ENCODE measurements at places on chromosomes 11 and 22.

GRCh38 chr11:65860278-65861164, at the start of gene MUS81:
MUS81 (plus strand) TSS chr11:65860433; CDS start chr11:65860754, 321 bp downstream.
- DNase-seq, result peak; percentile 99

DNA sequence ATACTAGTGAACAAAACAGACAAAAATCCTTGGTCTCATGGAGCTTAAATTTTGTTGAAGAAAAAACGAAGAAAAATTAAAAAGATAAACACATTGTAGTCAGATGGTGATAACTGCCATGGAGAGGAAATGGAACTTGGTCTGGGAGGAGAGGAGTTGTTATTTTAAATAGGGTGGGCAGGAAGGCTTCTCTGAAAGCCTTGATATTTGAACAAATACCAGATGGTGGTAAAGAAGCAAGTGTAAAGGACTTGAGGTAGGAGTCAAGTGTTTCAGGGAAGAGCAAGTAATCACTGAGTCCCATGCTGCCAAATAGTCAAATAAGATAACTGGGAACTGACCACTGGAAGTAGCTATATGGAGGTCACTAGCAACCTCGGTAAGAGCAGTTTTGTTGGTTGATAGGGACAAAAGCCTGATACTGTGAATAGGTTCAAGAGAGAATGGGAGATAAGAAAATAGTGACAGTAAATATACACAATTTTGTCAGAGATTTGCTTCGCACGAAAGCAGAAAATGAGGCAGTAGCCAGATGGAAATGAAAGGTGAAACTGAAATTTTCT, 55.1 kb downstream of the SESN3 start:
- no peak for DNase-seq

DNA sequence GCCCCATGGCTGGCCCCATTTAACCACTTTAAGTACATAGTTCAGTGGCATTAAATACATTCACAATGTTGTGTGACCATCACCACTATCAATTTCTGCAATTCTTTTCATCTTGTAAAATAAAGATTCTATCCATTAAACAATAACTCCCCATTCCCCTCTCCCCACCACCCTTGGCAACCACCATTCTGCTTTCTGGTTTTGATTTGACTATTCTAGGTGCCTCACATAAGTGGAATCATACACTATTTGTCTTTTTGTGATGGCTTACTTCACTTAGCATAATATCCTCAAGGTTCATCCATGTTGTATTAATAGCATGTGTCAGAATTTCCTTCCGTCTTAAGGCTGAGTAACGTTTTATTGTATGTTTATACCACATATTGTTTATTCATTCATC, 7.0 kb downstream of the MYO7A start:
- DNase-seq, result no peak

- DNase-seq, result no peak
Measured at GRCh38 chr11:13679768-13680167, 11.3 kb downstream of the FAR1 start.

DNA sequence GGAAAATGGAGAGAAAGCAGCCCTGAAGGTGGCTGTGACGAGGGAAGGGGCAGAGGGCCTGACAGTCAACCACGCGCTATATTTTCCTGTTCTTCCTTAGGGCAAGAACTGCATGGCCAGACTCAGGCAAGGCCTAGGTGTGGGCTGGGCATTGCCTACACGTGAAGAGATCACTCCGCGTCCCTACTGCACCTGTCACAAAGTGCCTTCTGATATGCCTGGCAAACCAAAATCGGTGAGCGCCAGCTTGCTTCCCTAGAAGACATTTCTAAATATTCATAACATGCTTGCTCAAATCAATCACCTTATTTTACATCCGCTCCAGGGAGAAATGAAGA, 6.3 kb downstream of the TMEM121B start:
- peak; percentile 28 for DNase-seq

DNA sequence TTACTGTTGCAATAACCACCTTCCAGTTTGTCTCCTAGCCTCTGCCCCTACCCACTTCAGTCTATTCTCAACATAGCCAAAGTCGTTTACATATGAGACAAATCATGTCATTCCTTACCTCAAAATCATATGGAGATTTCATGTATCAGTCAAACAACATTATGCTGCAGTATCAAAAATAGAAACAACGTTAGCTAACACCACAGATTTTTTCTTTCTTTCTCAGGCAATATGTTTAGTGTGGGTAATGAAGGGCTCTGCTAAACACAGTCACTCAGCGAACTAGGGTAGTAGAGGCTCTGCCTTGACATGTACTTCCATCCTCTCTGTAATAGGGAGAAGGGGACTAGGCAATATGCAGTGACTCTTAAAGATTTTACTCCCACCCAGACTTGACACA, 141.3 kb upstream of the DDI1 start:
- no peak for DNase-seq

GRCh38 chr11:34926831-34927132, 10.4 kb downstream of the PDHX start:
- no peak for DNase-seq

DNA sequence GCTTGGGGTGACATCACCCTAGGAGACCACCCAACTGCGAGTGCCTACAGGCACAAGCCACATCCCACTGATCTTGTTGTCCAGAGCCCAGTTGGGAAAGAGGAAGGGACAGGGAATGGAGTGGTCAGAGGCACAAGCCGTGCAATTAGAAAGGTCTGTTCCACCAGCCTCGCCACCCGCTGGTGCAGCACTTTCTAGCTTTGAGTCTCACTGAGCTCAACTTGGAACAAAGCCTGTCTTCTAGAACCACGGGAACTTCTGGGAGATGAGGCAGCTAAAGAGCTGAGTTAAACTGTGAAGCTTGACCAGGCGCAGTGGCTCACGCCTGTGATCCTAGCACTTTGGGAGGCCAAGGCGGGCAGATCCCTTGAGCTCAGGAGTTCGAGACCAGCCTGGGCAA, 29.3 kb downstream of the TPBGL start:
- DNase-seq, result no peak

- DNase-seq, result no peak
Measured at GRCh38 chr22:34950489-34950888, 115.5 kb upstream of the ISX start.

Measured in activated effector memory CD4-positive, alpha-beta T cell treated with anti-CD3 and anti-CD28 coated beads, Interleukin-2, amount 50 U/mL, for 16 hours (primary cell).